CD4-positive, alpha-beta T cell treated with Interleukin-15 for 1 hour (primary cell): ENCODE measurements at places on chromosomes 13 and 19.

DNA sequence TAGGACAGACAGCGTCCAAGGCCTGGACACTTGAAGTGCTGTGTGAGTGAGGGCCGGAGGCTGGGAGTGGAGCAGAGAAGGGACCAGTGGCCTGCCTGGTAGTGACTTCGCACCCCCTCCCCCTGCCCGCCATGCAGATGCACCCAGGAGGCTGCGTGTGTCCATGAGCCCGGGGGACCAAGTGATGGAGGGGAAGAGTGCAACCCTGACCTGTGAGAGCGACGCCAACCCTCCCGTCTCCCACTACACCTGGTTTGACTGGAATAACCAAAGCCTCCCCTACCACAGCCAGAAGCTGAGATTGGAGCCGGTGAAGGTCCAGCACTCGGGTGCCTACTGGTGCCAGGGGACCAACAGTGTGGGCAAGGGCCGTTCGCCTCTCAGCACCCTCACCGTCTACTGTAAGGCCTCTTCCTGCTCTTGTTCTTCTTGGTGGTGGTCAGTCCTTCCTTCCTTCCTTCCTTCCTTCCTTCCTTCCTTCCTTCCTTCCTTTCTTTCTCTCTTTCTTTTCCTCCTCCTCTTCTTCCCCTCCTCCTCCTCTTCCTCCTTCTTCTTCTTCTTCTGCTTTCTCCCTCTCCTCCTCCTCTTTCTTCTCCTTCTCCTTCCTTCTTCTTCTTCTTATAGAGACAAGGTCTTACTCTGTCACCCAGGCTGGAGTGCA, 6.0 kb upstream of the FFAR1 start:
- no peak for DNase-seq

DNA sequence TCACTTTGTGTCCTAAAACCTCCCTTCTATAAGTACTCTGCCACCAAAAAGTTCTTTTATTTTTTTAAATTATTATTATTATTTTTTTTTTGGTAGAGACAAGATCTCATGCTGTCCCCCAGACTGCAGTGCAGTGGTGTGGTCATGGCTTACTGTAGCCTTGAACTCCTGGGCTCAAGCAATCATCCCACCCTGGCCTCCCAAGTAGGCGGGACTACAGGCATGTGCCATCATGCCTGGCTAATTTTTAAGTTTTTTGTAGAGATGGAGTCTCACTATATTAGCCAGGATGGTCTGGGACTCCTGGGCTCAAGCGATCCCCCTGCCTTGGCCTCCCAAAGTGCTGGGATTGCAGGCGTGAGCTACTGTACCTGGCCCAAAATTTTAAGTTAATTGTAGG, 29.1 kb upstream of the GPI start:
- DNase-seq, result no peak

- DNase-seq, result no peak
These were observed 1.3 kb downstream of the SLC25A42 start for GRCh38 chr19:19064811-19065745.

DNA sequence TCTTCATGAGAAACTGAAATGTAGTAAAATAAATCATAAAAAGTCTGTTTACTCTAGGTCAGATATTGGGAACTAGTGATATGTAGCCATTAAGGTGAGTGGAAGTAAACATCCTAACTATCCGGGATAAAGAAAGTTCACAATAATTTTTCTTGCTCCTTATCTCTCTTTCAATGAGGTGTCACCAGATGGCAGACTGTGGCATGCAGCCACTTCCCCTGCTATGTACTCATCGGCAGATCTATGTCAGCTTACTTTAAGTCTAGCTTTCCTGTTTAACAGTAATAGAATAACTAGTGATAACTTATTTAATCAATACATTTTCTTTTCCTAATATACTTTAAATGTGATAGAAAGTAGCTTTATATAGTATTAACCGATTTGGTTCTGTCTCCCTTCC, 181.9 kb downstream of the NDFIP2 start:
- no peak for DNase-seq

DNA sequence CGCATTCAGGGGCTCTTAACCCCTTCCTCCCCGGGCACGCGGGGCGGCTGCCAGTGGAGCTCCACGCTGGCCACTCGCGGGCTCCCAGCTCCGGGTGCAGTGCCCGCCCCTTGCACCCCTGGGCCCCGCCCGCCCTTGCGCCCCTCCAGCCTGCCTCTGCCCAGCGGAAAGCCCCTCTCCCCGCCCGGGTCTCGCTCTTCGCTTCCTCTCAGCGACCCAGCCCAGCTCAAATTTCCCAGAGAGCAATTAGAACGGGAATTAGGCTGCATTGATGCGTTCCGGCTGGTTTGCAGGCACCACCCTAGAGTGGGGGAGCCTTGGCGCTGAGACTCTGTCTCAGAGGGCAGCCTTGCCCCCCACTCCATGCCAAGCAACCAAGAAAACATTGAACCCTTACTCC, 1.8 kb upstream of the GSX1 start:
- no peak for DNase-seq

GRCh38 chr19:14325134-14325533, 56.1 kb upstream of the ADGRE5 start:
- DNase-seq, result no peak

- DNase-seq, result no peak
These were observed 144.3 kb downstream of the STK24 start for GRCh38 chr13:98432638-98433037.

GRCh38 chr19:19110410-19111135, 27.7 kb downstream of the TMEM161A start:
- no peak for DNase-seq

DNA sequence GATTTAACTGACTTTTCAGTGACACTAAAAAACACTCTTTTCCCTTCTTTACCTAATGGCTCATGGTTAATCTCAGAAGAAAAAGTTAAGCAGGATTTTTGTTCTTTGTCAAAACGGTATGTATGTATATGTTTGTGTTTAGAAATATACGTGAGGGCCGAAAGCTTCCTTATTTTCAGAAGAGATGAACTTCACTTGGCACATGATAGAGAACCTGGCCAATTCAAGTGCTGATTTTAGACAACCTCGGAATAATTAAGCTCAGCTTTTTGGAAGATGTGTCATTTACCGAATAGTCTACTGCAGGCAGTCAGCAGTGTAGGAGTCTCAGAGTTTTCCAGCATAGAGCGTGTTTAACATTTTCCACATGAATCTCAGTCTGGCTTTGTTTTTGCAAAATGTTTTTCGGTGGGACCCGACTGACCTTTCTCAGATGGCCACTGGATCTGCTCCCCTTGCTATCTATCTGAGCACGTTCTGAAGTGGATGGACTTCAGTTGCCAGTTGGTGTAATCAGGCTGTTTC, 4.6 kb downstream of the RNASEH2B start:
- DNase-seq, result no peak

DNA sequence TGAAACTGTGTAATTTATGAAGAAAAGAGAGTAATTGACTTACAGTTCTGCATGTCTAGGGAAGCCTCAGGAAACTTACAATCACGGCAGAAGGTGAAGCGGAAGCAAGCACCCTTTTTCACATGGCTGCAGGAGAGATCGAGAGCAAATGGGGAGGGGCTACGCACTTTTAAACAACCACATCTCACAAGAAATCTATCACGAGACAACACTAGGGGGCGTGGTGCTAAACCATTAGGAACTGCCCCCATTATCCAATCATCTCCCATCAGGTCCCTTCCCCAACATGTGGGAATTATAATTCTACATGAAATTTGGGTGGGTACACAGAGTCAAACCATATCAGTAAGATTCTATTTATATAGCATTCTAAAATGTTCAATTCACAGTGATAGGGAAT, 114.8 kb upstream of the TRPC4 start:
- DNase-seq, result no peak

- peak; percentile 24 for DNase-seq
These were observed 22.8 kb upstream of the CD70 start for GRCh38 chr19:6613711-6614110.

DNA sequence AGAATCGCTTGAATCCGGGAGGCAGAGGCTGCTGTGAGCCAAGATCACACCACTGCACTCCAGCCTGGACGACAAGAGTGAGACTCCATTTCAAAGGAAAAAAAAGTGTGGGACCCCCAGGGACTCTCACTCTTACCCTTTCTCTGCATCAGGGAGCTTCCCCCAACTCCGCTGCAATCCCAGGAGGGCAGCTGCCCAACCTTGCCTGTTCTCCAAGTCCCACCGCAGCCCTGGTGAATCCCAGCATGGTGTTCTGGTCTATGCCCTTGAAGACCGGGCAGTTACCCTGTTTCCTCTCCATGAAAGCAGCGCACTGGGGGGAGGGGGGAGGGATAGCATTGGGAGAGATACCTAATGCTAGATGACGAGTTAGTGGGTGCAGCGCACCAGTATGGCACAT, 35.7 kb upstream of the DPRX start:
- no peak for DNase-seq

- DNase-seq, result no peak
These were observed 28.2 kb downstream of the ATP8B3 start for GRCh38 chr19:1783874-1784273.

DNA sequence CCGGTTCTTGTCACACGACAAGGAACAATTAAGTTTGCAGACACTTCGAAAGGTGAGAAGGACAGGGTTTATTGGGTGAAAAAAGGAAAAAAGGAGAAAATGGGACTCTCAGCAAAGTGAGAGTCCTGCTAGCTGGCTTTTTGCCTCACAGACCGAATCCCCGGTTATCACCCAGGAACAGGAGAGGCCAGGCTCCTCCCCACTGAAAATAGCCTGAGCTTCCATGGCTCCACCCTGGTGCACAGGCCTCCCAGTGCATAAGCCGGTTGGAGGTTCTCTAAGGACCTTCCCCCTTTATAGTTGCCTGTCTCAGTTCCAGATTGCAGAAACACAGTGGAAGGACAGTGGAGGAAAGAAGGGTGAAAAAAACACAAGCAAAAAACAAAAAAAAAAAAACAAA, 571.7 kb downstream of the KCTD12 start:
- no peak for DNase-seq

DNA sequence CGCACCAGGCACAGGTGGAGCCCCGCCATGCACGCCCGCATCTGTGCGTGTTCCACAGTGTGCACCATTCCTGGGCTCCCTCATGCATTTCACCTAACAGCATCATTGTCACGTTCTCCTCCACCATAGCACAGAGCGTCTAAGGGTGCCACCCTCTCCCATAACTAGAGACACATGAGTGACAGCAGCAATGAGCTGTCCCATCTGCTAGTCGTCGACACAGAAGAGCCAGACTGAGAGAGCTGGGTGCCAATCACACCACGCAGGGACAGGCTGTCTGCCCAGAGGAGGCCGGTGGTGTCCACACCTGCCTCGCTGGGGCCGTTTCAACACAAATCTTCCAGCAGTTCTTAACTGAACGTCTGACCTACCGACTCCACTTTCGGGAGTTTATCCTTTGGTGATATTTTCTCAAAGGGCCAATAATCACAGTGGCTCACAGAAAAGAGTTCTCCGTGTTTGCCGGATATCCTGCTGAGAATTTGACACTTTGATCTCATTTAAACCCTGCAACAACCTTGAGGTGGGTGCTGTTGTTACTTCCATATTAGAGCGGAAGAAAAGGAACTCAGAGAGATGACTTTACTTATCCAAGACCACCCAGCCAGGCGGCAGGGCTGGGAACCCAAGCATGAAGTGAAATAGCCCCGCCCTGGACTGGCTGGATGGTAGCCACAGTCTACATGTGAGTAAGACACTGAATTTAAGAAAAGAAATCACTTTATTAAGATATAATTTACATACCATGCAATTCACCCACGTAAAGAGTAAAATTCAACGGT, 16.2 kb downstream of the CLEC11A start:
- no peak for DNase-seq
